Cardiac muscle cell (in vitro differentiated cells and primary cell): ENCODE measurements at places on chromosomes 3 and 15.
A peak's percentile ranks its signal among the peaks of the same experiment; 100 is the strongest.

DNA sequence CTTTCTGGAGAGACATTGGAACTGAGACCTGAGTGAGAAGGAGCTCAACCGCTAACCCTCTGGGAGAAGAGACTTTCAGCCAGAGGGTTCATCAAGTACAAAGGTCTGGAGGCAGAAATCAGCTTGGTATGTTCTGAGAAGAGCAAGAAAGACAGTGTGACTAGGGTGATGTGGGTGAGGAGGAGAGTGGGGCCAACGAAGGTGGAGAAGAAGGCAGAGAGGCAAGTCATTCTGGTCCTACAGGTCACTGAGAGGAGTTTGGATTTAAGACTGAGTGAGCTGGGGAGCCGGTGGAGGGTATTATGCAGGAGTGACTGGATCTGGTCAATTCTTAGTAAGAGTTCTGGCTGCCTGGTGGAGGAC is 12.2 kb downstream of the XIRP1 start:
- DNase-seq, result no peak

DNA sequence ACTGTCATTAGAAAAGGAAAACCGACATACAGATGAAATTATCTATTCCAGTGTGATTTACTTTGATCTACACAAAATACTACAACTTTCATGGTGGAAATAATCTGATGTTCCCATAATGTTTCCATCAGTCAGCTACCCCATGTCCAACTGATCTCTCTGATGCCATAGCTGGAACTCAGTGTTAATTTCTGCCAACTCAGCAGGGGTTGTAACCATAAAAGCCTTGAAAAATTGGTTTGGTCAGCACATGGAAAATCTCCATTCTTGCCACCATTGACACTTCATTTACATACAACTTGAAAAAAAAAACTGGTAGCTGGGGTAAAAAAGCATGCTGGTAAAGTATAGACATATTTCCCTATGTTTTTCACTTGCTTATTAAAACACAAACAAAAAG is 1463.7 kb downstream of the OTOL1 start:
- DNase-seq, result no peak

GRCh38 chr15:77986891-77987764 is 90.4 kb downstream of the TBC1D2B start:
- DNase-seq, result no peak

- DNase-seq, result no peak
Measured at GRCh38 chr3:44862226-44862637, 520 bp downstream of the TMEM42 start.

DNA sequence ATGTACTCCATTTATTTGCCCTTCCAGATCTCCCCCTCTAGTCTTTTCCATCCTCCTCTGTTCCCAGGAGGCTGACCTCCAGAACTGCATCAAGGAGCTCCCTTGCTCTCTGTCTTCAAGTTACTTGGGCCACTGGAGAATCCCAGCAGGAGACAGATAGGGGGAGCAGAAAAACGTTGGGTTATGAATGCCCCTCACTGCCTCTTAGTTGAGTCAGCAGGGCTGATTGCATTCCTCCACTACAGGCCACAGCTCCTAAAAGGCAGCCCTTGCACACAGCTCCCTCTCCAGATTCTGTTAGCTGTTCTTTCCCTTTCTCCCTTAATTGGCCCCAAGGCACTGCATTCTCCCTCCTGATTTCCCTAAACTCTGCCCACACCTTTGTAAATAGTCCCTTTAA is 12.4 kb upstream of the CEP152 start:
- DNase-seq, result no peak

DNA sequence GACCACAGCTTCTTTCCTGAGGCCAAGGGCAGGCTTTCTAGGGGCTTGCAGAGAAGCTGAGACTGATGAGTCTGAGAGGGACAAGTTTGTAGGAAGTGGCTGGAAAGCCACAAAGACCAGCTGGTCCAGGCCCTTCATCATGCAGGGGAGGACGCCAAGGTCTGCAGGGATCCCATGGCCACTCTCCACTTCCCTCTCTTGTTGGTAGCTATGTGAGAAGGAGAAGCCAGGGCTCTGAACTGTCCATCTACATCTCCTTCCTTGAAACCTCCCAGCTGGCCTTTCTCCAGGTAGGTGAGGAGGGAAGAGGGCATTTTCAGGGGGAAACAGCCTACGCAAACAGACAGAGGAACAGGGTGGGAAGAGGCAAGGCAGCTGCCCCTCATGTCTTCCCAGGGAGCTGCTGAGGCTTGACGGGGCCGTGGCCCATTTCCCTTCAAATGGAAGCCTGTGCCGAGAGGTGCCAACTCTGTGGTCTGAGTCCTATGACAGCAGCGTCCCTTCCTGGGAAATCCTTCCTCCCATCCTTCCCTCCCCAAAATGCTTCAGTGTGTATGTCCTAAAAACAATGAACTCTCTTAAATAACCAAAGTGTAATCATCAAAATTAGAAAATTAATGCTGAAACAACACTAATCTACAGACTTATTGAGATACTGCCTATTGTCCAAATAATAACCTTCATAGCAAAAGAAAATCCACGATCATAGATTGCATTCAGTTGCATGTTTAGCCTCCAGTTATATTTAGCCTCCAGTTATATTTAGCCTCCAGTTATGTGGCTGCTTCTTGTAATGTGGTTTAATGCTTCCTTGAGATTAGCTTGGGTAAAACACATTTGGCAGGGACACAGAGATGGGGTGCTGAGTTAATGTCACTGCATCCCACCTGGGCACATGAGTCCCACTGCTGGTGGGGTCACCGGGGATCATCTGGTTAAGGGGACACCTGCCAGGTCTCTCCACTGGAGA is 36.0 kb downstream of the GNB5 start:
- DNase-seq, result no peak

GRCh38 chr3:114958930-114959329 is 188.2 kb downstream of the ZBTB20 start:
- no peak for DNase-seq

DNA sequence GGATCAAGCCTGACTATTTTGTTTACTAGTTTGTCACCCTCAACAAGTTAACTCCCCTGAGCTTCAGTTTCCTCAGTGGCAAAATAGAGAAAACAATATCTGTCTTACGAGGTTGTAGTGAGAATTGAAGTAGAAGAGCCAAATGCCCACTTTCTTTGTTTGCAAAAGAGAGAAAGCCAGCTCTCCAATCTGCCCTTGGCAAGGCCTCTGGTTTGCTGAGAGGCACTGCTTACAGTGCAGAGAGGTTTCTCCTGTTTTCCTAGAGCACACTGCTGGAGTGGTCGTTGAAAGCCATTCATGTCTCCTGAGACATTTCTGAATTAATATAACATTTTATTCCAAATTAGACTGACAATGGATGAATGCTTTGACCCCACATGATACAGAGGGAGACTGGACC is 260.5 kb upstream of the IGF1R start:
- no peak for DNase-seq

DNA sequence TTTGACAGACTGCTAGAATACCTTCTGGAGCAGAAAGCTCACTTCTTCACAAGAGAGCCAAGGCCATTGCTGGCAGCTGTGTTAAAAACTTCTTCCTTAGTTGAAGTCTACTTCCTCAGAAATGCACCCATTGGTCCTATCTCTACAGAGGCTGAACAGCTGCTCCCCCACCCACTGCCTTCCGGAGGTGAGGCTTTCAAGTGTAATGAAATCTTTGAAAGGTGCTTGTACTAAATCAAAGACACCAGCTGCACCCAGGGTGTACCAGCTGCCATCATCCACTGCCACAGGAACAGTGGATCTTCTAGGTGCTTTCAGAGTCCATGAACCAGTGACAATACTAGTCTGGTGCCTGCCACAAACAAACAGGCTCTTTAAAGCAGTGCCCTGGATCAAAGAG is 26.4 kb upstream of the HERC1 start:
- DNase-seq, result no peak

- DNase-seq, result peak; percentile 23
Measured at GRCh38 chr15:45088801-45089711, 24.9 kb downstream of the DUOX2 start.

DNA sequence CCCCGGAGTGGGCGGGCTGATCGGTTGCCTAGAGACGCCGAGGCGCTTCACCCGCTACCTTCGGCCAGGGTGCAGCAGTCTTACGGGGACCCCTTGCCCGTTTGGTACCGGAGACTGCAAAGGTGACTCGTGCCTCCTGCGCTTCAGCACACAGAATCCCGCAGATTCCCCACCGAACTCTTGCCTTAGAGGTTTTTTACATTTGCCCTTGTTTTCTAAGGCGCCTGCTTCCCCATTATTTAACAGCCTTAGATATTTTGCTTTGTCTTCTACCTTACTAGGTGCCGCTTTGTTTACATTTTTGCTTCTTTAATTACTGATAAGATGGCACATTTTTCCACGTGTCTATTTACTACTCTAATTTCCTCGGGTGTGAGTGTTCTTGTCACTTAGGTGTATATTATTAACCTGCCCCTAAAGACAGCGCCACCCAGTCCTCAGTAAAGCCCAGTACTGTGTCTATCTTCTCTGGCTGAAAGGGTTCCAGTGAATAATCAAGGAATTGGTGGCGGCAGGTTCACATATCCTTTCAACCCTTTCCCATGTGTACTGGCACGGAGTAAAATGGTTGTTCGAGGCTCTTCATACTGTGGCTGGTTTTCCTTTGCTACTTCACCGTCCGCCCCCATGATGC is 573 bp upstream of the CEP152 start:
- DNase-seq, result peak; percentile 11

DNA sequence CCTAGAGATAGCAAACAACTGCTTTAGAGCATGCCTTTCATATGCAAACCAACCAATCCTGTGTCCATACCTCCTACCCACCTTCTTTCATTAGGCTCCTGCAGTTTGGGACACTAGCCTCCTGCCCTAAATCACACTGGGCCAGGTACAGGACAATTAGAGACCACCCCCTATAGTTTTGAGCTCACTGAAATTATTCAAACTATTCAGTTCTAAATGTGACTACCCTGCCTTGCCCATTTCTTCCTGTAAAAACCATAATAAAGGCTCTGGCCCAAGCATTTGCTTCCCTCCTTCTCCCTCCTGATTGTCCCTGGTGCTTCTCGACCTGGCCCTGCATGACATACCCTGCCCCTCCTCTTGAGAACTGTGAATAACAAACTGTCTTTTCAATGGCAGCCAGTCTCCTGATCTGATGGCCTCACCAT is 31.4 kb upstream of the LRIG1 start:
- DNase-seq, result no peak

GRCh38 chr3:193148688-193149473 is 92.1 kb upstream of the PLAAT1 start:
- no peak for DNase-seq

DNA sequence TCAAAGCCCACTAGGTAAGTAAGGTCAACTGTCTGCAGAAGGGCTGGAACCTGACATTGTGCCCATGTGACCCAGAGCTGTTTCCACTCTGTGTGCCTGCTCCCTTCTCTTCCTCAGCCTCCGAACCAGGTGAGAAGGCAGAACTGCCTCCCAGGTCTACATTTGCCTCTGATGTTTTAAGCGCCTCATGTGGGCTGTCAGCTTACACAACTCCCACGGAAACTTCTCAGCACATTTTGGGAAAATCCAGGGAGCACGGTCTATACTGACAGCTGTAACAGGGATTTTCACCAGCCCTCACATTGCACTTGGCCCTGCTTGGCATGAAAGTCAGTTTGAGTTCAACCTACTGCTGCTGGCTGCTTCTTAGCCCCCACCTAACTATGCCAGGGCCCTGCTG is 46.9 kb upstream of the SLC24A5 start:
- DNase-seq, result no peak

DNA sequence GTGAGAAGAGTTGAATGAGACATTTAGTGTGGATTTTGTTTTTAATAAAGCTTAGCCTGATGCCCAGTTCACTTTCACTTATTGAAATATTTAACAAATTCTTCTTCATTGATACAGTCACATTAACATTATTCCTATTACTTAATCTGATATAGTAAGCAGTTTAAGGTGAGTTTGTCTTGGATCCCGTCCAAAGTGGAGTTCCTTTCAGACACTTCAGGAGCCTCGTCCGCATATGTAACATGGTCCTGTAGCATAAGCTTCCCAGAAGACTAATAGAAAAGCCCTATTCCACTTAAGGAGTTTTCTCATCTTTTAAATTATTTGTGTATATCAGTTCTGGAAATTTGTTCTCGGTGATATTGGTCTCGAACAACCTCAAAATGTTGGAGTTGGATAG is 39.7 kb upstream of the MLF1 start:
- DNase-seq, result peak; percentile 4

DNA sequence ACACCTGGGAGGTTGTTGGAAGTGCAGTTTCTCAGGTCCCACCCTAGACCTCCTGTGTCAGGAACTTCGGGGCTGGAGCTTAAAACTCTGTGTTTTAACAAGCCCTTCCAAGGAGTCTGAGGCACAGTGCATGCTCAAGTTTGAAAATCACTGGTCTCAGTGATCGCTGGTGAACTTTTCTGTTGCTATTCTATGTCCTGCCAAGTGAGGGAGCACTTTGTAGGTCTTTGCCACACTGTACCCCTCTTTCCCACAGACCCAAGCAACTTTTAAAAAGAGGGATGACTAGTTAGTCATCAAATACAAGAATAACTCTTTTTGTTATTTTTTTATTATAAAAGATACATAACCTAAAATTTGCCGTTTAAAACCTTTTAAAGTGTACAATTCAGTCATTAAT is 133.7 kb downstream of the AGBL1 start:
- no peak for DNase-seq

DNA sequence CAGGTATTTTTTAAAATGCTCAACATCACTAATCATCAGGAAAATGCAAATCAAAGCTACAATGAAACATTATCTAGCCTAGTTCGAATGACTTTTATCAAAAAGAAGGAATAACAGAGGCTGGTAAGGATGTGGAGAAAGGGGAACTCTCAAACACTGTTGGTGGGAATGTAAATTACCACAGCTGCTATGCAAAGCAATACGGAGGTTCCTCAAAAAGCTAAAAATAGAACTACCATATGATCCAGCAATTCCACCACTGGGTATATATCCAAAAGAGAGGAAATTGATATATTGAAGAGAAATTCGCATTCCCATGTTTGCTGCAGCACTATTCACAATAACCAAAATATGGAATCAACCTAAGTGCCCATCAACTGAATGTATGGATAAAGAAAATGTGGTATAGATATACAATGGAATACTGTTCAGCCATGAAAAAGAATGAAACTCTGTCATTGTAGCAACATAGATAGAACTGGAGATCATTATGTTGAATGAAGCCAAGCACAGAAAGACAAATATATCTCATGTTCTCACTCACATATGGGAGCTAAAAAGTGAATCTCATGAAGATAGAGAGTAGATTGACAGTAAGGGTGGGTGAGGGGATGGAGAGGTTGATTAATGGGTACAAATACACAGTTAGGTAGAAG is 19.7 kb upstream of the CLN6 start:
- DNase-seq, result no peak

DNA sequence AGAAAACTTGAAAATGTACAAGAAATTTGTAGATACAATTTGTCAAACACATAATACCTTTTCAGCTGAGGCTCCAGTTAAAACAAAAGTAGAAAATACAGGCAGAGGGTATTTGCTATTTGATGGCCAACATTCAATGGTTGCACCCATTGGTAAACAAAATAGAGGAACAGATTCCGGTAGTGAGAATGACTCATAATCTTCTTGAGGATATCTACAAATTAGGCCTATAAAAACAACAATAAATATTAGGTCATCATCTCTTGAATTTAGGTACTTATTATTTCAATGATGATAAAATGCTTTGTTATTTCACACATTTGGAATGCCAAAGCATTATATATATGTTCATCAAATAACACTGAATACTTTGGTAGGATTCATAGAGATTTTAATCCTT is 53.4 kb downstream of the DENND4A start:
- no peak for DNase-seq
